ENCODE measurements at places on chromosomes 4 and X.

DNA sequence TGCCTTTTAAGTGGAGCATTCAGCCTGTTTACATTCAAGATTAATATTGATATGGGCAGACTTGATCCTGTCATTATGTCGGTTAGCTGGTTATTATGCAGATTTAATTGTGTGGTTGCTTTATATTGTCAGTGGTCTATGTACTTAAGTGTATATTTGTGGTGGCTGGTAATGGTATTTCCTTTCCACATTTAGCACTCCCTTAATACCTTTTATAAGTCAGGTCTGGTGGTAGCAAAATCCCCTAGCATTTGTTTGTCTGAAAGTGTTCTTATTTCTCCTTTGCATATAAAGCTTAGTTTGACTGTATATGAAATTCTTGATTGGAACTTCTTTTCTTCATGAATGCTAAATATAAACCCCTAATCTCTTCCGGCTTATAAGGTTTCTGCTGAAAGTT lies 403.7 kb upstream of the EPHA5 start:
- no peak for DNase-seq

GRCh38 chr4:25113915-25114904 lies 46.0 kb downstream of the SEPSECS start:
- no peak for DNase-seq

DNA sequence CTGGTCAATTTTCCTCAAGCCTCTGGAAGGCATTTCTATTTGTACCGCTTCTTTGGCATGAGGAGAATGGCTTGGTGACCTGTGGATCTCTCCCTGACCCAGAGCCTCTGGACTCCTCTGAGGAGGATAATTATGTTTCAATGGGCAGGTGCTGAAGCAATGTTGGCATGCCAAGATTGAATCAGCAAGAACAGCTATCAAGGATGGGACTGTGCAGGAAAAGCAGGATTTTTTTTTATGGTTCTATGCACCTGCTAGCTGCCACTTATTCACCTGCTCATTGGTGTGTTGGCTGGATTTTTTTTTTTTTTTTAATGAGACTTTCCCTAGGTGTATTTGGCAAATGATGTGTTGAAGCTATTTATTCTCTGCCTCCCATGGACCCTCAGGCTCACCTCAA lies 821.2 kb downstream of the RPA4 start:
- no peak for DNase-seq

DNA sequence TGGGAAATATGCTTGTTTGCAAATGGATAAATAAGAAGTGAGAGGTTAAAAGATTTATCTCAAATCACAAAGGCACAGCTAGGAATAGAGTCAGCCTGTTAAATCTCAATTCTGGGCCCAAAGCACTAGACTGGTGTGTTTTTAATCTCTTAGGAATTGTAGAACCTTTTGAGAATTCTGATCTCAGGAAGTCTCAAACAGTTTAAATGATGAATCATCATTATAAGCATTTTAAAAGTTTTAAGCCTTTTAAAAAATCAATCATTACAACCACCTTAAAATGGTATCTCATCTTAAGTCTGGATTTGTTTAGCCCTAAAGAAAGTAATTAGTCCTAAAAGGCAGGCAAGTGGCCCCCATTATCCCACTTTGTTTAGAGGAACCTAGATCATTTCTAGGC lies 17.8 kb downstream of the DGKK start:
- no peak for DNase-seq

GRCh38 chr4:13349096-13349495 lies 135.0 kb downstream of the RAB28 start:
- no peak for DNase-seq

DNA sequence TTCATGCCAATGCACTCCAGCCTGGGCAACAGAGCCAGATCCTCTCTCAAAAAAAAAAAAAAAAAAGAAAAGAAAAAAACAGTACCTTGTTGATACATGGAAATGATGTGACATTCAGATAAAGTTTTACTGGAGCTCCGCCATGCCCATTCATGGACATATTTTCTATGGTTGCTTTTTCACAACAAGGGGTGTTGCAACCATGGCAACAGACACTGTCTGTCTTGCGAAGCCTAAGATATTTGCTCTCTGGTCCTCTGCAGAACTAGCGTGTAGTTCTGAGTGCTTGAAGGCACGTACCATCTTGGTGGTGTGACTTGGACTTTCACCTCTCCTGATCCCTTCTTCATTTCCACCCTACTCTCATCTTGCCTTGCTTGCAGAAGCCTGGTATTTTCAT lies 53.2 kb downstream of the TBL1X start:
- no peak for DNase-seq

DNA sequence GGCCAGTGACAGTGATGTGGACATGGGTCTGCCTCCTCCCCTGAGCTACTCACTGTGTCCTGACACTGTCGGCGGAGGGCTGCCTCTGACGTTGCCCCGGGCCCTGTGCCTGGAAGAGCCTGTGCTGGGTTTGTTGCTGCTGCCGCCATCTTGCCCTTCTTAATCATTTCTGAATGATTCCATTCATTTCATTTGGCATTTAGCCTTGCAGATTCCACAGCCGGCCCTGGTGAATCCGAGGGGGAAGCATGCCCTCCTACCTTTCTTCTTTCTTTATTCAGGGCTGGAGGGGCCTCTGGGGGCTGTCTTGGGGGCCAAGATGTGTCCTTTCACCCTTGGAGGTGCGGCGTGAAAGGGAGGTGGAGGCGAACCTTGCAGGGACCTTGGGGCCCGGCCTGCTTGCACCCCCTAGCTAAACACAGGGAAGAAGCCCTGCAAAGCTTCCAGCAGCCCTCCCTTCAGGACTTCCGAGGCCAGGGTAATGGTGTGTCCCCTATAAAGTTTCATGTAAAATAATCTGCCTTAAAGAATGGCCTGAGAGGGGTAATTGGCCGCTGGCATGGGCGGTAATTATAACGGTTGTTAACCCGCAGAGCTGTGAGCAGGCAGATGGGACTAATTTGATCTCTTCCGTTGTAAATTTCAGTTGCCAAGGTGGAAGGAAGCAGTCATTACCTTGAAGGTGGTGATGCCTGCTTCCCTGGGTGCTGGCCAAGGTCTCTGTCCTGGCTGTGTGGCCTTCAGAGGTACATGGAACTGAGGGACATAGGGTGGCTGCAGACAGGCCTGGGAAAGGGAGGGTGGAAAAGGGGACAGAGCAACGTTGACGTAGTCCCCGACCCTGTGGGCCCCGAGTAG lies 92.3 kb downstream of the PSAPL1 start:
- no peak for DNase-seq

DNA sequence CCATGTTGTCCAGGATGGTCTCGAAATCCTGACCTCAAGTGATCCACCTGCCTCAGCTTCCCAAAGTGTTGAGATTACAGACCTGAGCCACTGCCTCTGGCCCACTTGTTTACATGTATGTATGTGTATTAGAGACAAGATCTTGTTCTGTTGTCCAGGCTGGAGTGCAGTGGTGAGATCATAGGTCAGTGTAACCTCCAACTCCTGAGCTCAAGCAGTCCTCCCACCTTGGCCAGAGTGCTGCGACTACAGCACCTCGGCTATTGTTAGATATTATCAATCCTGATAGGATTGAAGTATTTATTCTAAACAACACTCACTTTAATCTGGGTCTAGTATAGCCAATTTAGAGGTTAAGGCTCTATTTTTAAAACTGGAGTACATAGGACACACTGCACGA lies 36.0 kb downstream of the PAGE1 start:
- DNase-seq: no peak

- no peak for DNase-seq
Observed at GRCh38 chrX:30635630-30636029, 17.6 kb upstream of the GK start.

DNA sequence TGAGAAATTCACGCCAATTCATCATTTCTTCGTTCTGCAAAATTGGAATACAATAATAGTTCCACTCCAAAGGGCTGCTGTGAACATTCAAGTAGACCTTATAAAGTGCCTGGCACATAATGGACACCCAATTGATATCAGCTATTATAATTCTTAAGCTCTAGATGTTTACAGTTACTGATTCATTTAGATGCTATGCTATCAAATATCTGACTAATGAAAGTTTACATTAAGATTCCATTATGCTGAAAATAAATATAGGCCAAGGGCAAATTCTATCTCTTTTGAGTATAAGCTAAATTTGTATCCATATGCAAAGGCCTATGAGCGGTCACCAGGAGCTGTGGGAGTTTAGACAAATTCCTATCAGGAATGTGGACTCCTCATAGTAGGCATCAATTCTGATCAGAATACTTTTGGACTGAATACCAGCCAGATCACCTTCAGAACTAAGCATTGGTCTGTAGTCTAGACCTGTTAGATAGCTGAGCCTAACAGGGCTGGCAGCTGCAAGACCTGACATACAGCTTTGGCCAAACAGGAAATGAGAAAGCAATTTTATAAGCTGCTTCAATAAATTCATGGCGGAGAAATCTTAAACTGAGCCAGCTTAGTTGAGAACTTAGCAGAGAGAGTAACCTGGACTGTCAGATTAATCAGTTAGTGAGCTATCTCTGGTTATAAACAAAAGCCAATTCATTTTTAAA lies 384.3 kb upstream of the ACTRT1 start:
- no peak for DNase-seq

GRCh38 chrX:11932423-11932822 lies 174.4 kb downstream of the MSL3 start:
- no peak for DNase-seq

DNA sequence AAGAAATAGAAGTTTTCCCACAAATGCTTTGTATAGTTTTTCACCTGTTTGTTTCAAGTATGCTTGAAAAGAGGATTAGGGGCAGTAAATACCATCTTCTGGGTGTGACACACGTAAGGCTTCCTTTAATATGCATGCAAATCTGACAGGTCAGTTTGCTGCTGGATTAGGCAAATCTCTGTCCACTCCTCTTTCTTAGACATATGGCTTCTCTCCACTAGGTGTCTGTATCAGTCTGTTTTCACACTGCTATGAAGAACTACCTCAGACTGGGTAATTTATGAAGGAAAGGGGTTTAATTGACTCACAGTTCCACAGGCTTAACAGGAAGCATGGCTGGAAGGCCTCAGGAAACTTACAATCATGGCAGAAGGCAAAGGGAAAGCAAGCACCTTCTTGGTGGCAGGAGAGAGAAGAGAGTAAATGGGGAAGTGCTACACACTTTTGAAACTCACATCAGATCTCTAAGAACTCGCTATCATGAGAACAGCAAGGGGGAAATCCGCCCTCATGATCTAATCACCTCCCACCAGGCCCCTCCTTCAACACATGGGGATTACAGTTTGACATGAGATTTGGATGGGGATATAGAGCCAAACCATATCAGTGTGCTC lies 66.9 kb downstream of the TAB3 start:
- no peak for DNase-seq

GRCh38 chr4:174855050-174855449 lies 26.0 kb upstream of the GLRA3 start:
- DNase-seq: no peak
